Stimulated activated naive CD4-positive, alpha-beta T cell treated with Interleukin-2 at 50 U/mL for 16 hours (primary cell): ENCODE measurements at places on chromosomes 16 and 17.
A peak's percentile ranks its signal among the peaks of the same experiment; 100 is the strongest.

DNA sequence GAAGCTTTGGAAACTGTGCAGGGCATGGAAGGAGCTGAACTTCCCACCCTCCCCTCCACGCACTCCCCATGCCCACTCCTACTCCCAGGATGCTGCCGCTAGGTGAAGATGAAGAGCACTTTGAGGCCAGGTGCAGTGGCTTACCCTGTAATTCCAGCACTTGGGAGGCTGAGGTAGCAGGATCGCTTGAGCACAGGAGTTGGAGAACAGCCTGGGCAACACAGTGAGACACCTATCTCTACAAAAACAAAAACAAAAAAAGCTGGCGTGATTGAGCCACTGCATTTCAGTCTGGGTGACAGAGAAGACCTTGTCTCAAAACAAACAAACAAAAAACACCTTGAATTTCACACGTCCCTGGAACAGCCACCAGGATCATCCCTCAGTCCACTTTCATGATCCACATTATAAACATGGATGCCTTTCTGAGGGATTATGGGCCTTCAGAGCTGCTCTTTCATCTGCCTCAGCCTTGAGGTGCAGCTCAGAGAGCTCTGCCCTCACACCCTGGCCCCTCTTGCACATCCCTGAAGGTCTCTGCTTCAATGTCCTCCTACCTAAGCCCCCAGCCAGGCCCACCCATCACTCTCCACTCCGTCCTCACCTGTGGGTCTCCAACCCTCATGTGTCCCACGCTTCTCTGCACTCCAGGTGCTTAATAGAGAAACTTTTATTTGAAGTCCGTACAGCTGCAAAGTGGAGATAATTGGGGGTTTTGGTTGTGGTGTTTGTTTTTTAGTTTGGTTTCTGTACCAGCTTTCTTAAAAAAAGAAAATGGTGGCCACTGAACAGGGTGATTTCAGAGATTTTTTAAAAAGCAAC is 25.8 kb downstream of the PHB1 start:
- DNase-seq = no peak

DNA sequence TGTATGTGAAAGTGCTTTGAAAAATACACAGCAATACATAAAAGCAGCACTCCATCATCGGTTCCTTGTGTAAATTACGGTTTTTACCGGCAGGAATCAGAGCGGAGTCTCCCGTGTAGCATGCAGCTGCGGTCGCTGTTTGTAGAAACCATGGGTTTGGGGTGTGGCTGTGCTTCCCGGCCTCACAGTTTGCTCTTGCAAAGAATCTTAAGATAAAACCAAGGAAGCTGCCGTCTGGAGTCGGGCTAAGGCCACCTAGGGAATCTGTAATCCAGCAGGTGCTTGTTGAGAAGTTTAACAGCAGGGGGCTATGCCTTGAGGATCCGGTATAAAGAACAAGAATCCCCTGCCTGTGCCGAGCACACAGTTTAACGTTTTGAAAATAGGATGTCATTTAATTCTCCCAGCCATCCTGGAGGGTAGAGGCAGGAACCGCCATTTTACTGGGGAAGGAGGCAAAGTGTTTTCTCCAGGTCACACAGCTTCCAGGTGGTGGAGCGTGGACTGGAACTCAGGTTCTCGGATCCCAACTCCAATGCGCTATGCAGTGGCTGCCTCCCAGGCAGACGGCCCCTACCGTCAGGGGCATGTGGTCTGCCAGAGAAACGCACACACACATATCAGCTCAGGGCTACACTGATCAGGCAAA is 6.0 kb upstream of the TLCD3A start:
- DNase-seq = no peak

- no peak for DNase-seq
Observed at GRCh38 chr16:66928702-66929388, 3.5 kb upstream of the RRAD start.

DNA sequence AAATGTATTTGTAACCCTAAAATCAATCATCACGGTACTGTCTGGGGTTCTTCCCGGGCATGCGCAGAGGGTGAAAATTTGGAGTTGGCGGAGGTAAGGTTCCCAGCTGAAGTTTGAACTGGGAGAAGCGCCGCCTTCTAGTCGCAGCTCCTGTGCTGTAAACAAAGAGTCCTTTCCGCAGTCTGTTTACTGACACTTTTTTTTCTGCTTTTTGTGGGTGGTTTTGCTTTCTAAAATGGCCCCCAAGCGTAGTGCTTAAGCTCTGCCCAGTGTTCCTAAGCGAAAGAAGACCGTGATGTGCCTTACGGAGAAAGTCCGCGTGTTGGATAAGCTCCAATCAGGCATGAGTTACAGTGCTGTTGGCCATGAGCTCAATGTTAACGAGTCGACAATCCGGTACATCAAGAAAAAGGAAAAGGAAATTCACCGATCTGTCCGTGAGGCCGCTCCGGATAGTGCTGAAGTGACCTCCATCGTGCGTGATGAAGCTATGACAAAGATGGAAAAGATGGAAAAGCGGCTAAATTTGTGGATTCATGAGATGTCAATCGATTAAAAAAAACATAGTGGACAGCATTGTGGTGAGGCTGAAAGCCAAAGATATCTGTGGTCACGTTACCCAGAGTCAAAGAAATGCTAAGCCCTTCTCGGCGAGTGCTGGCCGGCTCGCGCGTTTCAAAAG is 570 bp upstream of the CFDP1 start:
- peak; percentile 87 for DNase-seq

DNA sequence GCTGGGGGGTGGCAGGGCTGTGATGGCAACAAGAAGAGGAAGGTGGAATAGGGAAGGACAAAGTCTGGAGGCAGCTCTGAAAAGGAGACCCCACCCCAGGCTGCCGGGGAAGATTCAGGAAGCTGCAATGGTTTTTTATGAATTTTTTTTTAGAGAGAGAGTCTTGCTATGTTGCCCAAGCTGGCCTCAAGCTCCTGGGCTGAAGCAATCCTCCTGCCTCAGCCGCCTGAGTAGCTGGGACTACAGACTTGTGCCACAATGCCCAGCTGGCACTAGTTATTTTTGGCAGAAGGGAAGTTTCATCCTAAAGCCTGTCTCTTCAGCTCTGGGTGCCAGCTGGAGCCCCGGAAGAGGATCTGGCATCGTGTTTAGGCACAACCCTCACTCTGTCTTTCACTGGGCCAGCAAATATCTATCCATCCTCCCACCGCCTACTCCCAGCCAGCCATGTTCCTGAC is 1.3 kb upstream of the CES3 start:
- no peak for DNase-seq

GRCh38 chr17:63399856-63400255 is 46.2 kb downstream of the CYB561 start:
- DNase-seq = no peak

DNA sequence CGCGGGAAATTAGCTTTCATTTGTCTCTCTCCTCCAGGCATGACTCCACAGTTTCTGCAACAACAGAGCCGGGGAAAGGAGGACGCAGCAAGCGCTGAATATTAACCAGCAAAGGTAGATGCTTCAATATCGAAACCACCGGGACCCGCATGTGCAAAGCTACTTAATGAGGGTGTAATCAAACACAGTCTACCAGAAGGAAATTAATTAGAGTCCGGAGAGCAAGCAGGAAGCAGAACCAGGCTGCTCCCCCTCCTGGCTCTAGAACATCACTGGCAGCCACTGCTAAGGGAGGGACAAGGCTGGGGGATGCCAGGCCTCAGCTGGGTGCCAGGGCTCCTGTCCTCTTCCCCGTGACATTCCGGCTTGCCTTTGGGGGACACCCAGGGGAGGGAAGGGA is 21.7 kb downstream of the LRRC75A start:
- no peak for DNase-seq

DNA sequence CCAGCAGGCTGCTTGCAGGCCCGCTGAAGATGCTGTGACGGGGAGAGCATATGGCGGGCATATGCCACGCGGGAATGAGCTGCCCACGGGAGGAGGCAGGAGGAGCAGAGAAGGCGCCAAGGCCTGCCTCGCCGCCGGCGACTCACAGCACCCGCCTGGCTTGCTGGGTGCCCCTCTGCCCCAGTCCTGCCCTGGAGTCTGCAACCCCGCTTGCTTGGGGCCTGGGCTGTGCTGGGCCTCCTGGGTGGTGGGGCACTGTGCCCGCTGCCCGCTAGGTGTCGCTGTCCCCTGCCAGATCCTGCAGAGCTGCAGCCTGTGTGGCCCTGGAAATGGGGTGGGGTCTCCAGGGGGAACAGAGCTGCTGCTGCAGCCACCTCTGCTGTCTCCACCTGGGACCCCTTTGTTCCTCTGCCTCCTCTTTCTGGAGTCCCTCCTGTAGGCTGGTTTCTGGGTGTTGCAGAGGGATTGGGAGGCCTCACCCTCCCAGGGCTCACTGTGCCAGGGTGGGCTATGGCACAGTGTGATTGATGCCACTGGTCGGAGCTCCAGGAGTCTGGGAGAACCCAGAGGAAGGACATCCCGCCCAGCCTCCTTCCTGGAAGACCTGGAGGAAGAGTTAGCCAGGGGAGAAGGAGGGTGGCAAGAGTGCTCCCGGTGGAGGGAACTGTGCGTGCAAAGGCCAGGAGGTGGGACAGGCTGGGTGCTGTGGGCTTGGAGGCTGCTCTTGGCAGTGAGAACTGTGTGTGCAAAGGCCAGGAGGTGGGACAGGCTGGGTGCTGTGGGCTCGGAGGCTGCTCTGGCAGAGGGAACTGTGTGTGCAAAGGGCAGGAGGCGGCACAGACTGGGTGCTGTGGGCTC is 141.0 kb upstream of the CIBAR2 start:
- peak; percentile 38 for DNase-seq

- DNase-seq = no peak
Observed at GRCh38 chr17:37731056-37731455, 13.8 kb downstream of the HNF1B start.

GRCh38 chr16:89325861-89326471 is 108.5 kb downstream of the ZNF778 start:
- DNase-seq = peak; percentile 14

- no peak for DNase-seq
Observed at GRCh38 chr17:48336986-48337385, 93.0 kb downstream of the SKAP1 start.

DNA sequence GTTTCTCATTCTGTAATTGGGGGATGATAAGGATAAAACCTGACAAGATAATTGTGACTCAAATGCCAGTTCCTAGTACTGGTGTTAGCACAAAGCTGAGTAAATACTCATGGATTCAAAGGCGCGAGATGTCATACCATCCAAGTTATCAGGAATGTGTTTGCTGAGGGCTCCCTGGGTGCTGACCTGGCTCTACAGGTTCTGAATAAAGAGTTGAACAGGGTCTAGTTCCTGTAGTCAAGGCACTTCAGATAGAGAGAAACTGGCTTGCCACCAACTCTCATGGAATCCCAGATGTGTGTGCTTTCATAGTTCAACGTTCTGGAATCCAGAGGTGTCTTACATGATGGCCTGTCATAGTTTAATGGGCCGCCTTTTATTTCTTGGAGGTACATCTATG is 141.6 kb downstream of the PRKCA start:
- DNase-seq = no peak

DNA sequence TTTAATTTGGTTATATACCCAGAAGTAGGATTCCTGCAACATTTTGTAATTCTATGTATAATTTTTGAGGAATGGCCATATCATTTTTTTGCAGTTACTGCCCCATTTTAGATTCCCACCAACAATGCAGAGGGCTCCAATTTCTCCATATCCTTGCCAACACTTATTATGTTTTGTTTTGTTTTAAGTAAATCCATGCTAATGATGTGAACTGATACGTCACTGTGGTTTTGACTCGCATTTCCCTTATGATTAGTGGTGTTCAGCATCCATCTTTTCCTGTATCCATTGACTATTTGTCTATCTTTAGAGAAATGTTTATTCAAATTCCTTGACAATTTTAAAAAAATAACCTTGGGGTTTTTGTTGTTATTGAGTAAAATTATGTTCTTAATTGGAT is 826.4 kb downstream of the CDH11 start:
- no peak for DNase-seq

GRCh38 chr16:15775209-15775608 is 81.6 kb downstream of the MYH11 start:
- no peak for DNase-seq

DNA sequence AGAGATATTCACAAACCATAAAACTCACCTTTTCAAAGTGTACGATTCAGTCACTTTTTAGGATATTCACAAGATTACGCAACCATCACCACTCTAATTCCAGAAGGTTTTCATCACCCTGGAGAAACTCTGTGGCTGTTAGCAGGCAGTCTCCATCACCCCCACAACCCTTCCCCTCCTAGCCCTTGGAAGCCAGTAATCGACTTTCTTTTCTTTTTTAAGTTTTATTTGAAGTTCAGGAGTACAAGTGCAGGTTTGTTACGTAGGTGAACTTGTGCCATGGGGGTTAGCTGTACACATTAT is 363.5 kb downstream of the CPPED1 start:
- DNase-seq = no peak

DNA sequence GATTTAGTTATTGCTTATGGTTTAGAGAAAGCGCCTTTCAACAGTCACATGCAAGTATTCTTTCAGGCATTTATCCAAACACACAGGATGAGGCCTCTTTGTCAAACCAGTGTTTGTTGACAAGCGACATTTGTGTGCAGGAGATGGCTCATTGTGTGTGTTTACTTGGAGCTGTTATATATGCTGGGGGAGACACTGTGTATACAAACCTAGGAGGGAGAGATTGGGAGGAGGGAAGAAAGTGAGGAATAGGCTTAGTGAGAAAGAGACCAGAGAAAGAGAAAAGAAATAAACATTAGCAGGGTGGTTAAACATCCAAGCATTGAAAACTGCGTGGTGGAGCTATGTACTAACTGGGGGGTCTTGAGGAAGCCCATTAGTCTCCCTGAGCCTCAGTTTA is 437.6 kb downstream of the MAF start:
- DNase-seq = no peak

- peak; percentile 18 for DNase-seq
Observed at GRCh38 chr16:81451753-81452680, 7.4 kb downstream of the CMIP start.

GRCh38 chr16:25950586-25951281 is 259.0 kb downstream of the HS3ST4 start:
- DNase-seq = no peak

GRCh38 chr17:42879596-42879985 is 21.0 kb upstream of the G6PC1 start:
- no peak for DNase-seq

GRCh38 chr17:74520790-74521480 is 10.3 kb downstream of the CD300LB start:
- no peak for DNase-seq

DNA sequence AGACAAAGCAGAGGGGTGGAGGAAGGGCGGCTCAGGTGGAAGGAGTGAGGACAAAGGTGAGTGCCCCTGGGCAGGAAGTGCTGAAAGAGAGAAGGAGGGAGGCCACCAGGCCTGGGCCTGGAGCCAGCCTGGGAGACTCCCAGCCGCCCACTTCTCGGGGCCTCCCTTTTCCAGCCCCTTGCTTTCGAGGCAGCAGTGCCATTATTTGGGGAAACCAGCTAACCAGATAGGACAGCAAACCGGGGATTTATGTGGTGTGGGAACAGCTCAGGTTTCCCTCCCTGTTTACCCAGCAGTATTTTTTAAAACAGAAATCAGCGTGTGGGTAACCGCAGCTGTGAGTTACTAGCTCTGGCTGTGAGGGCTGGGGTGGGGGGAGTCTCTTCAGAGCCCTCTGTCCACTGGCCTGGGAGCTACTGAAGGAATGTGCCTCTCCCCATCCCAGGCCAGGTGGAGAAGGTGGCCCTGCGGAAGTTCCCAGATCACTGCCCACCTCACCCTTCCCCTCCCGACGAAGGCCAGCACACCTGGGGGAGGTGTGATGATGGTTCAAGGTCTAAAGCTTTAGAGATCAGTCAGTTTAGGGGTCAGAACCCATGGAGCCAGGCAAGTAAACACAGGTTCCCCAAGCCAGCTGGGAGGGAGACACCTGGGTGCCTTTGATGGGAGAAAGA is 8.4 kb upstream of the MEOX1 start:
- DNase-seq = no peak

- DNase-seq = no peak
Observed at GRCh38 chr17:64173646-64174045, 43.7 kb upstream of the ERN1 start.

GRCh38 chr17:15441315-15441714 is 26.1 kb downstream of the CDRT4 start:
- DNase-seq = no peak
